ENCODE measurements at places on chromosomes 6 and 20.

- DNase-seq, result no peak
These were observed 23.5 kb downstream of the SLC17A4 start for GRCh38 chr6:25777856-25778649.

DNA sequence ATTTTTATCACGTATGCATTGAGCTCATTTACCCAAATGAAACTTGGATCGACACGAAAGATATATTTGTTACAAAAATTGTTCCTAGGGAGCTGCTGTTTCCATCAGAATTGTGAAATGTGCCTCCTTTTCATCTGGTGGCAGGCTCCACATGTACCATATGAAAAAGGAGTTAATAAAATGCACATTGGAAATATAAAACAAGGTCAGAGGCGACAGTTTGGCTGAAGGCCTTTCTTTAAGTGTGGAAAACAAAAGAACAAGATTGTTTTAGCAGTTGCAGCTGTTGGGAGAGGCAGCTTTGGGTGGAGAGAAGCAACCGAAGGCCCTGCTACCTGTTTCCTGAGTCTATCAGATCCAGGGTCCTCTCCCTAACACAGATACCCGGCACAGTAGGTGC lies 334.5 kb upstream of the NT5E start:
- no peak for DNase-seq

- no peak for DNase-seq
These were observed 38.9 kb downstream of the SMAP1 start for GRCh38 chr6:70706491-70707123.

- DNase-seq, result peak; percentile 19
These were observed 17.0 kb downstream of the GPX5 start for GRCh38 chr6:28542440-28543296.

DNA sequence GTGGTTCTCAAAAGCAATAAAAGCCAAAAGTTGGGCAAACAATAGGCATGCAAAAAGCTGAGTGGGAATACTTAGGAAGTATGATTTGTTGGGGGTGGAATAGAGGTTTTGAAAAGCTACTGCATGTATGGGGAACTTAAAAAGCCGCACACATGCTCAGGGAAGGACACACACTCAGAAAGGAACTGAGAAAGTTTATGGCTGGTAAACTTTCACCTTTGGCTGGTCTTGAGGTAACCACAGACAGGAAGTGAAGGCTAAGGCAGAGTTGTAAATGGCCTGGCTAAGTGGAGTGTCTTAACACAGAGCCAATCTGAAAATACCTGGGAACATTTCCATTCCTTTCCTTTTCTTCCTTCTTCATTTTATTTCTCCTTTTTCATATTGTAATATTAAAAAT lies 134.5 kb upstream of the EXOC2 start:
- DNase-seq, result no peak

GRCh38 chr6:7589221-7589620 lies 777 bp upstream of the SNRNP48 start:
- DNase-seq, result no peak

DNA sequence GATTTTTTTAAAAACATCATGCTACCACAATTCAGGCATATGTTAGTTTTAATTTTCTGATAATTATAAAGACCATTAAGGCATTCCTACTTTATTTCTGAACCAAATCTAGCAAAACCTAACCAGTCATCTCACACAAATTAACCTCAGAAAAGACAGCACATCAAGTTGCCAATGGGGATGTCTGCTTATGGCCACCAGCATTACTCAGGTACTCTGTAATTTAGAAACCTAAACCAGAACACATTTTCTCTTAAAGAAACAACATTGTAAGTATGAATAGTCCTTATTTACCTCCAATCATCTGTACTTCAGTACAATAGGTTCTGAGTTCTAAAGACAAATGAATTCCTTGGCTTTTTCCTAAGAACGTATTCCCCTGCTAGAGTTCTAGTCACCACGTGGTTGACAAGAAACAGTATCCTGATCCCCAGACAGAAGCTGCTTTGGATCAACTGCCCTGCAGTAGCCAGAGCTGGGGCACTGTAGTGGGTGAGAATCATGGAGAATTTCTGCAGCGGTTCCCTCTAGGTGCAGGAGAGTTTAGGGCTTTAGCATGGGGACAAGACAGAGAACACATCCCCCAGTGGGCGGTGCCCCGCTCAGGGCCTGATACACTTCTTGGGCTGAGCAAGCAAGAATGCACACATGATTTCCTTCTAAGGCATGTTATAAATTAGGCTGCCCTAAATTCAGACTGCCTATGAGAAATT lies 15.4 kb downstream of the GCLC start:
- DNase-seq, result no peak

- DNase-seq, result no peak
These were observed 7.5 kb upstream of the FOXP4 start for GRCh38 chr6:41538556-41539182.

GRCh38 chr6:98044151-98044561 lies 761.1 kb upstream of the MMS22L start:
- no peak for DNase-seq

GRCh38 chr6:42259841-42260395 lies 42.3 kb upstream of the MRPS10 start:
- no peak for DNase-seq

DNA sequence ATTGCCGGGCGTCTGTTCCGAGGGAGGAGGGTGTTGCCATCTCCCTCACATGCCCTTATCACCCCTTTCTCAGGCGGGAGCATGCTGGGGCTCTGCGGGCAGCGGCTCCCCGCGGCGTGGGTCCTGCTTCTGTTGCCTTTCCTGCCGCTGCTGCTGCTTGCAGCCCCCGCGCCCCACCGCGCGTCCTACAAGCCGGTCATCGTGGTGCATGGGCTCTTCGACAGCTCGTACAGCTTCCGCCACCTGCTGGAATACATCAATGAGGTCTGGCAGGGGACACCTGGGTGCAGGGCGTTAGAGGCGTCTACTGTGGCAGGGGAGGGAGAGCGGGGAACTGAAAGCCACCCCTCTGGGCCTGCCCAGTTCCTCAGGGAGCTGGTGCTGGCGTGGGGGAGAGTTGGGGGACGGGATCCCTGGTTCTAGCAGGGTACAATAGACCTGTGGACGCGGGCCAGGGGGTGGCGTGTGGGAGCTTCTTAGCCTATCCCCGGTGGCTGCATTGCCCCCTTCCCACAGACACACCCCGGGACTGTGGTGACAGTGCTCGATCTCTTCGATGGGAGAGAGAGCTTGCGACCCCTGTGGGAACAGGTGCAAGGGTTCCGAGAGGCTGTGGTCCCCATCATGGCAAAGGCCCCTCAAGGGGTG lies 697 bp downstream of the PPT2 start:
- DNase-seq, result peak; percentile 80

- DNase-seq, result no peak
These were observed 11.6 kb upstream of the TAGAP start for GRCh38 chr6:159056432-159056831.

DNA sequence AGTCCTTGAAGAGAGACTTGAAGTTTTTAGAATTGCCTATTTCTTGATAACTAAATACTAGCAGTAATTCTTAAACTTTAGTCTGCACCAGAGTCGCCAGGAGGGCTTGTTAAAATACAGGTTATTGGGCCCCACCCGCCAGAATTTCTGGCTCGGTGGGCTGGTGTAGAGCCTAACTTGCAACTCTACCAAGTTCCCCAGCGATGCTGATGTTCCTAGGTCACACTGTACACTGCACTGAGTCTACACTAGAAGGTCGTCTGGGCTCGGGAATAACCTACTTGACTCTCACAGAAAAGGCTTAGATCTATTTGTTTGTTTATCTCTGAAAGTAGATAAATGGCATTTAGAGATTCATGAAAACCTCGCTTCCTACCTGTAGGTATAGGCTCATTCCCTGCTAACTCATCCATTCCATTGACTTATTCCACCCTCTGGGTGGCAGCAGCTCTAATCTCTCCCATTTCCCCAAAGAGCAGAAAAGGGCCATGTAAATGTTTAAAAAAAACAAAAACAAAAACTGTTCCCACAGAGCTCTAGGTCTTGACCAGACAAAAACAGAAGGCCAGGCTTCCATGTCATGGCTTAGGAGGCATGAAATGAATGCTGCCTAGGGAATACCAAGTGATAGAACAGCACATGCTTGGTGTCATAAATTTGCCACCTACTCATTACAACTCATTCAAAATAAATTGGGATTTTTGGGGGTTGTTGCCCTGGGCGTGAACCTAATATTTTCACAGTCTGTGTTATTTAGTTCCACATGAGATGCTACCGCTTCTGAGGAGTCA lies 292.1 kb downstream of the ADGB start:
- no peak for DNase-seq

- DNase-seq, result no peak
These were observed 437.3 kb downstream of the HDGFL1 start for GRCh38 chr6:23006656-23007055.

- DNase-seq, result no peak
These were observed 35.7 kb downstream of the UBR2 start for GRCh38 chr6:42599558-42599957.

DNA sequence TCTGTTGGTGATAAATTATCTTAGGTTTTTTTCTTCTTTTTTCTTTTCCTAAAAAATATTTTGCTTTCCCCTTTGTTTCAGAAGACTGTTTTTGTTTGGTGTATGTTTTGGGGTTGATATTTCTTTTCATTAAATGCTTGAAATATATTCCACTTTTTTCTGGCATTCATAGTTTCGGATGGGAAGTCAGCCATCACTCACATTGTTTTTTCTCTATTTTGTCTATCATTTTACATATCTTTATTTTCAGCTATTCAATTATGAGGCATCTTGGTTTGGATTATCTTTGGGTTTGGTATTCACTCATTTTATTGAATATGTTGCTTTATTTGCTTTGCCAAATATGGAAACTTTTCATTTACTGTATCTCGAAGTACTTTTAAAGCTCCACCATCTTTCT lies 600.5 kb upstream of the EYS start:
- no peak for DNase-seq

DNA sequence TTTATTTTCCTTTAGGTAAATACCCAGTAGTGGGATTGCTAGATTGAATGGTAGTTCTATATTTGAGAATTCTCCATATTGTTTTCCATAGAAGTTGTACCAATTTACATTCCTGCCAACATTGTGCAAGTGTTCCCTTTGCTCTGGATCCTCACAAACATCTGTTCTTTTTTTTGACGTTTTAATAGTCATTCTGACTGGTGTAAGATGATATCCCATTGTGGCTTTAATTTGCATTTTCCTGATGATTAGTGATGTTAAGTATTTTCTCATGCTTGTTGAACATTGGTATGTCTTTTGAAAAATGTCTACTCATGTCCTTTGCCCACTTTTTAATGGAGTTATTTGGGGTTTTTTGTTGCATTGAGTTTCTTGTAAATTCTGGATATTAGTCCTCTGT lies 85.6 kb downstream of the UBE3D start:
- DNase-seq, result no peak

DNA sequence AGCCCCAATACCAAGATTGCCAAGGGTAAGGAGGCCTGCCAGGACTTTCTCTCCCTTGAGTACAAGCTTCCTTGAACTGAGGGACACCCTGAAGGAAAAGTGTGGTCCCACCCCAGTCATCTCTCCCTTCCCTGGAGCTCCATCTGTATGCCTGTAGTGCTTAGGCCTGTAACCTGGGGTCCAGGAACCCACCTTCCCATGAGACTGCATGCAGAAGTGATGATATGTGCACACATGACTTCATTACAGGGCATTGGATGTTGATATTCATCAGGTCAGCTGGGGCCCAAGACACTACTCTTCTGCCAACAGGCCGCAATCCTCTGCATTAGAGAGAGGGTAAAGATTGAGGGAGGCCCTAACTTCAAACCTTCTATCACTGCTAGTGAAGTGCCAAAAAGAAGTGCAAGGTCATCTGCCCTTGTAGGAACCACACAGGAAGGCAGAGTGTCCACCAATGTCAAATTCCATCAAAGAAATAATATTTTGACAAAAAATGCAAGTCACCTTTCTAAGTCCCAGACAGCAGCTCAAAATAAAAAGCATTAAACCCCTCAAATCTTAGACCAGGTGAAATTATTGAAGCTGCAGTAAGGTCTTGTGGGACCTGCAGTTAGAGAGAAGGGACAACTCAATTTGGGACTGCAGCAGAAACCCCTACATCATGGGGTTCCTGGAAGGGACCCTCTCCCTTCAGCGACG lies 5.1 kb downstream of the HLA-F start:
- no peak for DNase-seq

DNA sequence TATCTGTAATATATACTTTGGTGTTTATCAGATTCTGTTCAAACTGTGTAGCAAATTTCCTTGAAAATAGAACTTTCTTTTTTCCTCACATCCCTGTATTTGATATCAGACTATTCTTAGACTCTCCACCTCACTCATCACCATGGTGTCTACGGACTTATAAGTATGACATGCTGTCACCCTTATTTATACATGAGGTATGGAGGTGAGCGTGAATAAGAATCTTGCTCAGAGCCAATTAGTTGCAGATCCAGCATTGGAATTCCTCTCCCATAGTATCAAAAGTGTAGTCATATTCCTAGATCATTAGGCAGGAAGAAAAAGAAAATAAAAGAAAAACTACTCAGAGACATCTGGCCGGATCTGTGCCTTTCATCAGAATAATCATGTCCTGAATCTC lies 43.0 kb downstream of the TPD52L1 start:
- DNase-seq, result no peak

DNA sequence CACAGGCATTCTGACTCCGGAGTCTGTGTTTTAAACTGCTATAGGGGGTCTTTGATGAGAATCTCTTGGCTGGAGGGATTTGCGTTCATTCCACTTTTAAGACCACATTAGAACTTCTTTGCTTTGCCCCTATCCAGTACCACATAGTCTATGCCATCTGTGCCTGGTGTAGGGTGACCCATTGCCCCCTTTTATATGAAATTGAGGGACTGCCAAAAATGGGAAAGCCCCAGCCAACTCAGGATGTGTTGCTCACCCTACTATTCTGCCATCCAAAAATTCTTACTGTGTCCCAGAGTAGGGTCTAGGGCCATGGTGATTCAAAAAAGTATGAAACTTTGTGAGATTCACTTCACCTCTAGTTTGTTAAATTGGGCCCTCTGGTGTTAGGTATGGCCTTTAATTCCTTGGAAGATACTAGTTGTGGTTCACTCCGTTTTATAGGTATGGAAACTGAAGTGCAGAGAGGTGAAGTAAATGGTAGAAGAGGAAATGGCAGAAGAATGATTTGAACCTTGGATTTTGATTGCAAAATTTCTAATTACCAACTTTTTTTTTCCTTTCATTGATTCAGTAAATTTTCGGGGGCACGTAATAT lies 1.4 kb downstream of the PFDN4 start:
- DNase-seq, result no peak

GRCh38 chr6:106702451-106703110 lies 73.2 kb downstream of the QRSL1 start:
- DNase-seq, result peak; percentile 32

DNA sequence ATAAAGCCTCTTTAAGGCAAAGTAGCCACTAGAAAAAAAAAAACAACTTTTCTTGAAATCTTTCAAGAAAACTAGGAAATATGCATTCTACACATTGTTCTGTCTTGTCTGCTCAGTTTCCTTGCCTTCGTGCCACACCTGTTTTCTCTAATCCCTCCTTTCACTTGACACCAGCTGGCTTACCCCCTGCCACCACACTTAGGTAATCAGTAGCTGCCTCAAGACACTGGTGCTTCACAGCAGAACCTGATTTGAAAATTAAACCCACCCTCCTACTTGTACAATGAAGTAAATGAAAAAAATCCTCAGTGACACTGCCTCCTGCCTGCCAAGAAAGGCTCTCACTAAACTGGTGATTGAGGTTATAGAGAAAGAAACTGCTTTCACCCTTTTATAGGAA lies 45.8 kb upstream of the SCML4 start:
- DNase-seq, result no peak

- no peak for DNase-seq
These were observed 33.4 kb downstream of the TGM2 start for GRCh38 chr20:38131588-38132121.

- no peak for DNase-seq
These were observed 451.2 kb upstream of the JAG1 start for GRCh38 chr20:11124849-11125505.

- DNase-seq, result no peak
These were observed 1.1 kb downstream of the PAX1 start for GRCh38 chr20:21706261-21707195.

Data from GM12892 (cell line).